ENCODE measurements at places on chromosomes 2 and 18. TPM values are rescaled to one million over a fixed set of nuclear protein-coding genes. Genes with fewer than 3 reads are reported as not detected.

Gene IL36RN
- total RNA-seq = not detected

Gene CDK5R2
- 0.06 TPM for total RNA-seq

Gene NTSR2
- not detected for total RNA-seq

Gene UCN
- total RNA-seq = 1.2 TPM

Gene CAPN14
- total RNA-seq = not detected

Gene OTX1
- total RNA-seq = not detected

Gene NPAS2
- 19.4 TPM for total RNA-seq

Measured in cardiac ventricle fibroblast (primary cell).